ENCODE measurements at places on chromosomes 5 and 9. TPM values are rescaled to one million over a fixed set of nuclear protein-coding genes. Genes with fewer than 3 reads are reported as not detected.

HRH2 gene
- 0.77 TPM for total RNA-seq

FAM200C gene
- 1.5 TPM for total RNA-seq

SVEP1 gene
- total RNA-seq = 1.8 TPM

SH3PXD2B gene
- 13.7 TPM for total RNA-seq

PCDHB8 gene
- 0.32 TPM for total RNA-seq

CFAP90 gene
- 0.53 TPM for total RNA-seq

SLC25A25 gene
- 8.7 TPM for total RNA-seq

BHMT2 gene
- not detected for total RNA-seq

CMBL gene
- 22.7 TPM for total RNA-seq

Measured in A549 treated with GW870086 at 1 μM for 4 hours (cell line).